Cardiac fibroblast (primary cell): ENCODE measurements at places on chromosomes 5 and 9.
A peak's percentile ranks its signal among the peaks of the same experiment; 100 is the strongest.

DNA sequence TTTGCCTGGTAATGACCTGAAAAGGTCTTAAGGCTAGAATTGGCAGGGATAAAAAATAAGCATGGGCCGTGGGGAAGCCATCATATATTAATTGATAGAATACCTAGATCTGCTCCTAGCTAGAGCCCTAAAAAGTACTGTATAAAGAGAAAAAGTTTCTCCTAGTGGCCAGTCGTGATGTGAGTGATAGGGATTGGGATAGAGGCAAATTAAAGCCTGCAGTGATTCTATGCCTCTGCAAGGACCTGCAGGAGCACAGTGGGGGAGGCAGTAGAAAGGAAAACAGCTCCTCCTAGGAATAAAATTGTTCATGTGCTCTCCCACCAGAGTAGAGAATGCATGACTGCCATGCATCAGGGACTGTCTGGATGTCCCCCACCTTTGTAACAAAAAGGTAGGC lies 56.2 kb upstream of the FTMT start:
- no peak for DNase-seq

GRCh38 chr5:172807766-172808311 lies 26.2 kb upstream of the ERGIC1 start:
- no peak for DNase-seq

DNA sequence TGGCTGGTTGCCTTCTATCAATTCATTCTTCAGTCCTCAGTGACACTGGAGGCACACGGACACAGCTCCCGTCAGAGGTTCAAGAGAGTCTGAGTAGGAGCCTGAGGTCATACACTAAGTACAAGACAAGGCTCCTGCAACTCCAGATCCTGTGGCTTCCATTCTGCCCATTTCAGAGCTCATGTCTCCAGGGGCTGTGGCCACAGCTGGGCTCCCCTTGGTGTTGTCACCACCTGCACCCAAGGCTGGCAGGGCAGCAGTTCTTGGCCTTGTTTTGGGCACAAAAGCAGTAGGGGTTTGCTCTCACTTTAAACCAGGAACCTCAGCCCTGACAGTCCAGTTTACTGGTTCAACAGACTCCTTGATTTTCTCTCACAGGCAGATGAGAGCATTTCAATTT lies 189.6 kb downstream of the ICE1 start:
- no peak for DNase-seq

- no peak for DNase-seq
Observed at GRCh38 chr5:17223367-17224185, 6.1 kb downstream of the BASP1 start.

- DNase-seq = no peak
Observed at GRCh38 chr5:109173036-109173794, 236.6 kb downstream of the PJA2 start.

GRCh38 chr9:134326724-134327601 lies 708 bp downstream of the RXRA start:
- no peak for DNase-seq

- peak; percentile 8 for DNase-seq
Observed at GRCh38 chr9:97737429-97737828, 40.3 kb upstream of the XPA start.

GRCh38 chr9:89489548-89490530 lies 8.1 kb downstream of the SEMA4D start:
- no peak for DNase-seq

- peak; percentile 64 for DNase-seq
Observed at GRCh38 chr5:68499987-68500386, 284.4 kb downstream of the PIK3R1 start.

DNA sequence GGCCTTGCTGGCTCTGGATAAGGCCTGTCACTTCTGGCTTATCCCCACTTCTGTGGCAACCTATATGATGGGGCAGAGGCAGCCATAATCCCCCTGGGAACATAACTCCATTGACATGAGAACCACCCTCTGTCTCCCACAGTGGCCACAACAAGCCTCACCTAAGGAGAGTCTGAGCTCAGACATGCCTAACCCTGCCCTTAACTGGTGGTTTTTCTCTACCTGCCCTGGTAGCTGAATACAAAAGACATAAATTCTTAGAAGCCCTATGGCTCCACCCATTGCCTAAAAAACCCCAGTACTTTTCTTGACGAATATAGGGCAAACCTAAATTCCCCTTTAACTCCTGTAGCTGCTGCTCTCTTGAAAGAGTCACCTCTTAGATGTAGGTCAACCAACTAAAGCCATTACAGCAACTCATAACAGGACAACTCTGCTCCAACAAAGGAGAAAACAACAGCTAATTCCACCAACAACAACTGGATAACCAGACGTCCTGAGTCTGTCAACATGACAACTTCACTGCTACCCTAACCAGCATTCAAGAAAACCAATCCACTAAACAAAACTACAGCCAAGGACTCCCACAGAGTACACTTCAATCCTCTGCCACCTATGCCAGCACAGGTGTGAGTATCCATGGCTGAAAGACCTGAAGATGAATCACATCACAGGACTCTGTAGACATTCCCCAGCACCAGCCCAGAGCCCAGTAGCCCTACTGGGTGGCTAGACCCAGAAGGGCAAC lies 427.7 kb downstream of the PRELID2 start:
- DNase-seq = no peak

DNA sequence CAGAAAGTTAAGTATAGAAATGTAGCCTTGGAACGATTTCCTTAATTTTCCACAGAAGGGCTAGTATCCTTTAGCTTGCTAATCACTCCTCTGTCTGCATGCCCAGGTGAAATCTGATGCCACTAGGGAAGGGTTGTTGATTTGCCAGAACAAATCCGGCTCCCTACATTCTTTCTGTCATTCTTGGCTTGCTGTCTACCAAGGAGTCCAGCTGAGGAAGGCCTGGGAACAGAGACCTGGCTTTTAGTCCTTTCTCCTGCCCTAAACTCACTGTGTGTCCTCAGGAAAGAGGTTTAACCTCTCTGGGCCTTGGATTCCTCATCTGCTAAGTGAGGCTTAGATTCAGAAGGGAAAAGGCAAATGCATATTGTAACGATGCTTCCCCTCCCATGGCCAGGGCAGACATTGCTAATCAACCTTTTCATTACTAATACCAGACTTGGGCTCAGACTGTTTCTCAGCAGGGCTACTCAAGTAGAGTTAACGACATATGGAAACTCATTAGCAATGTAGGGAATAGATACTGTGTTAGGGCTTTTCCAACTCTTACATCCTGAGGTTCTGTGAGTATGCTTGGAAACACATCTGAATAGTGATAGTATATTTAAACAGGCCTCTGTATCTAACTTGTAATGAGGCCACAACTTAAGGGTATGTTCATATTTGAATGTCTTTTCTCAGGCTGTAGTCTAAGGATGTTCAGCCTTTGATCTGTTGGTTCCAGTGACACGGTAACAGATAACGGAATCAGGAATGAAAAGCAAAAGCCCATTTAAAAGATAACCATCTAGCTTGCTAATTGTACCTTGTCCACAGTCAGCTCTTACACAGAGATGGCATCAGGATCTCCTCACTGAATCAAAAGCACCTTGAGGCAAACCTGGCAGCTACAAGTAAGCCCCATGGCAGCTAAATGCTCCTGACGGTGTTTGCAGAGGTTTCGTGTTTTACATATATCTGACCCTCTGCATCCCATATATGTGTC lies 4.1 kb downstream of the GALNT10 start:
- peak; percentile 70 for DNase-seq

GRCh38 chr5:72112389-72112788 lies 5.1 kb downstream of the MAP1B start:
- DNase-seq = no peak

GRCh38 chr9:12753931-12754330 lies 20.9 kb upstream of the LURAP1L start:
- DNase-seq = no peak

DNA sequence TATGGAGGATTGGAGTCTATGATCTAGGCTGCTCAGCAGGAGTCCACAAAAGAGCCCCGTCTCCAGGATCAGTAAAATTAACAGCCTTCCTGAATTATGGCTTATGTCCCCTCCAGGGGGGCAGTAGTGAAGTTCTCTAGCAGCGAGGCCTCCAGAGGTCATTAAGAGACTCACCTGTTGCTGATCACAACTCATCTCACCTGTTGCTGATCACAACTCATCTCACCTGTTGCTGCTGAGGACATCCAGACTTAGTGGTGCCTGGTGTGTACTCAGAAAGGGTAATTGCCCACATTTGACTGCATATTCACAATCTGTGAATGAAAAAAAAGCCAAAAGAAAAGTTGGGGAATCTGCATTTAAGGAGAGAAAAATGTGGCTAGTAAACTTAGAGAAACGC lies 129.5 kb downstream of the SMARCA2 start:
- DNase-seq = no peak

GRCh38 chr9:77005216-77005615 lies 14.2 kb upstream of the FOXB2 start:
- no peak for DNase-seq

- peak; percentile 78 for DNase-seq
Observed at GRCh38 chr9:106916466-106917235, 53.7 kb downstream of the ZNF462 start.

DNA sequence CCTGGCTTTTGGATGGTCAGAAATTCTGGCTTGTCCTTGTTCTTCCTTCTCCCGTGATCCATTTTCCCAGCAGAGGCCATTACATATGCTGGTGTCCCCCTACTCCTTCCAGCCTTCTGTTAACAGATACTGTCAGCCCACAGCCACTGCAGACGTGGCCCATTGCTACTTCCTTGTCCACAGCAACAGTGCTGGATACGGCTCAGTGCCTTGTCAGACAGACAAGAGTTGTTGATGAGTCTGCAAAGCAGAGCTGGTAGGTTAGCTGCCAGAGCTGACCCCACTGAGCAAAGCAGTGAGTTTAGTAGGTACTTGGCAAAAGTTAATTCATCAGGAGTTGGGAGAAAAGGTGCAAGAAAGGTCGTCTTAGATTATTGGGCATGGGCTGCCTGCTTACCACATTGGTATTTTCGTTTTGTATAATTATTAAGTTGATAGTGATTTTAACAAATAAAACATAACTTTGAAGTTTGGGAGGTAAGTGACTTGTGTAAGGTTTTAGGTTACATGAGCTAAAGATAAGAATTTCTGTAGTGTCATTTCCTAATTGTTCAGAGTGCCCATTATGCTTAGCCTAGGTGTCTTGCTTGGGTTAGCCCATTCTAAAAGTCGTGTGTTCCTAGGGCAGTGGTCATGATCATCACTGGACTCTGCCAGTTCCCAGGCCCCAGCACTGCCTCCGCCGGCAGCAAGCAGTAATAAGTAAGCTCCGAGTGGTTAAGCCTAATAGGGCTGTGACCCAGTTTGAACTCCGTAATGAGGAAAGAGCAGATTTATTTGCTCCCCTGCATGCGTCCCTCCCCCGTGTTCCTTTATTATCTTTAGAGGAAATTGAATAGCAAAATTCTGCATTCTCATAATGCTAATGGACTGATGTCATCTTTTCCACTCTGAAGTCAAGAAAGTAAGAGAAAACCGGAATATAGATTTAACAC lies 292.0 kb downstream of the FANCC start:
- peak; percentile 96 for DNase-seq

DNA sequence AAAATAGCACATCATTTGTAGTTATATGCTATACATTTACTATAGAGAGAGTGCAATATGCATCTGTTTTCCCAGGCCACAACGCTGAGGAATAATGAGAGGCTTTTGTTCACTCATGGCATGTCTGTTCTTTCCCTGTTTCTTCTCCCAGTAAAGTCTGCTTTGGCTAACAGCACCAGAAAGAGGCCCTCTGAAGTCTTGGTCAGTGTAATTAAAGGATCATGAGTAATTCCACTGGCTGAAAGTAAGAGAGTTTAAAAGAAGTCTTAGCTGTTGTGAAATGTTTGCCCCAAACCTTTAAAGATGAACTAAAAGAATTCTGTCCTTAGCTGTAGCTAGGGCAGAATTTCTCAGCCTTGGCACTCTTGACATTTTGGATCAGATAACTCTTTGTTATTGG lies 228.8 kb downstream of the TLE4 start:
- no peak for DNase-seq
